ENCODE measurements at places on chromosomes 13 and 19. TPM values are rescaled to one million over a fixed set of nuclear protein-coding genes. Genes with fewer than 3 reads are reported as not detected.

GRCh38 chr19:2552859-2553258 is 76.9 kb downstream of the GADD45B start:
- DNase-seq = no peak

- no peak for DNase-seq
These were observed 703 bp downstream of the RASGRP4 start for GRCh38 chr19:38425222-38425809.

DNA sequence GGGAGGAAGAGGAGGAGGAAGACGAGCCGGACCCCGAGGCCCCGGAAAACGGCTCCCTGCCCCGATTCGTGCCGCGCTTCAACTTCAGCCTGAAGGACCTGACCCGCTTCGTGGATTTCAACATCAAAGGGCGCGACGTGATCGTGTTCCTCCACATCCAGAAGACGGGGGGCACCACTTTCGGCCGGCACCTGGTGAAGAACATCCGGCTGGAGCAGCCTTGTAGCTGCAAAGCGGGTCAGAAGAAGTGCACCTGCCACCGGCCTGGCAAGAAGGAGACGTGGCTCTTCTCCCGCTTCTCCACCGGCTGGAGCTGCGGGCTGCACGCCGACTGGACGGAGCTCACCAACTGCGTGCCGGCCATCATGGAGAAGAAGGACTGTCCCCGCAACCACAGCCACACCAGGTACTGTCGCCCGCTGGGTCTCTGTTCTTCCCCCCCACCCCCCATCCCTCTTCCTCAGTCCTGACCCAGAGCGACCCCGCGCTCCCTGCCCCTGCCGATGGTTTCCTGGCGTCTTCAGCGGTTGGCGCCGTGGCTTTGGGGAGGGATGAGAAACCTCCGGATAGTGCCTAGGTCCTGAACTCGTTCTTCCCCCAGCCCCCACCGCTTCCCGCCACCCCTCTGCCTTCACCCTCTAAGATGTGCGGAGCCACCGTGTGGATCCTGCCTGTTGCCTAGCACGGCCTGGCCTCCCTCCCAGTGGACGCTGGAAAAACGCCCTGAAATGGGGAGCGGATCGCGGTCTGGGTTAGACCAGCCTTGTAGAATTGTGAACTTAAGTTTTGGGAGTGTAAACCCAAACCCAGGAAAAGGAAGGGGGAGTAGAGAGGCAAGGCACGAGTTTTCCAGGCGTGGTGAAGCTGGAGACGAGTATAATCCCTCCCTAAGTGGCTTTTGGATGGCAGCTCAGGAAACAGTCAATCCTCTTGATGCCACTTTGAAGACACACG is 1.5 kb downstream of the HS6ST3 start:
- DNase-seq = no peak

DNA sequence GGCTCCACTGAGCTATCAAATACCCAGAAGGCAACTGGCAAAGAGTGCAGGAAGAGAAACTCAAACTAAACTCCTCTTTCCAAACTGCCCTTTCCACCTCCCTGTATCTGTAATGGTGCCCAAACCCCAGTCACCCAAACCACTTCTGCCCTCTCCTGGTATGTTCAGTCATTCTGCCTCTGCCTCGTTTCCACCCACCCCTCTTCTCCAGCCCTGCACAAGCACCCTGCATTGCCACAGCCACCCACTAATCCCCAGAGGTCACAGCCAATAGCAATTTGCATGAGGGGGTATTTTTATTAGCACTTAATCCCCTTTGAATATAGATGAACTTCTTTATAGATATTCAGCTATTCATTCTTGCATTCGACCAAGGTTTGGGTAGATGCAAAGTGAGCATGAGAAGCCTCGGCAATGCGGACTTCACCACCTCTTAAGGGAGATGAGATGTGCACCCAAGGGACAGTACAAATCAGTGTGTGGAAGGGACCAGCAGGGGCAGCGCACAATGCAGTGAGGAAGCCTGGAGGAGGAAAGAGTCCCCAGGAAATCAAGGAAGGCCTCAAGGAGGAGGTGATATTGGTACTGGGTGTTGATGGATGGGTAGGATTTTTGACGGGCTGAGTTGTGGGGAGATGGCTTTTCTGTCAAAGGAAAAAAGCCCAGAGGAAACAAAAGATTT is 12.4 kb downstream of the TMEM272 start:
- no peak for DNase-seq

DNA sequence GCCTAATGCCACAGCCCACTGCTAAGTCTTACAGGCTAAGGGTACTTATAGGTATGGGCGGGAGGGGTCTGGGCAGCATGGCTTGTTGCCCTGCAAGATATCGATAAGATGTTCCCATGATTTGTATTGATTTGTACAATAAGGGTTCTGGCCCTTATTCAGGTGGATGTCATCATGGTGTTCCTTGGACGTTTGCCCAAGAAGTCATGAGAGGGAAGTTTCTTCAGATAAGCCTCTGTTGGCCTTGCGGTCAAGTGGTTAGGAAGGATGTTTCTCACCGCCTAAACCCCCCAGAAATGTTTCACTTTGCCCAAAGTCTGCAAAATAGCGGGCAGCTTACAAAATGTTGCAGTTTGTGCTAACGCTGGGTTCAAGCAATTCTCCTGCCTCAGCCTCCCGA is 7.3 kb downstream of the PARP4 start:
- DNase-seq = no peak

DNA sequence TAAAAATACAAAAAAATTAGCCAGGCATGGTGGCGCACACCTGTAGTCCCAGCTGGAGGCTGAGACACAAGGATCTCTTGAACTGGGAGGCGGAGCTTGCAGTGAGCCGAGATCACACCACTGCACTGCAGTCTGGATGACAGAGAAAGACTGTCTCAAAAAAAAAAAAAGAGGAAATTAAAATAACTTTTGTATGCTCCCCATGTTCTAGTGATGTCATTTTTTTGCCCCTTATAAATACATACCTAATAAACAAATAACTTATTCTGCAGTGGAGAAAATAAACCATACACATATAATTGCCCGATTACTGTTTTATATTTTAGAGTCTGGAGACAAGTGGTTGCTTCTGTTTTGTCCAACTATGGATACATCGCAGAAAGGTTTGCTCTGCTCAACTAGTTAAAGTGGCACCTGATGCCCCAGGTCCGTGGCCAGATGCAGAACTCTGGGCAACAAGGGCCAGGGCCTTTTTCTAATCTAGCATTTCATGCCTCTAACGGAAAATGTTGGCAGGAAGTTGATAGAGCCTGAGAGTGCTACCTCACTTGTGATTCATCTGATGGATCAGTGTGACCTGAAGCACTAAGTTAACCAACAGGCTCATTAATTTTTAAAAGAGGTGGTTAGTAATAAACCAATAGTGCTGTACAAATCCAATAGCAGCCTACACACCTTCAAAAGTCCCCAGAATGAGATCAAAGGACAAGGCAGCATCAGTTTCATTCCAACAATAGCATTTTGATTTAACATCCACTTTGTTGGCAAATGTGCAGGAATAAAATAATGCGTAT is 18.8 kb downstream of the UBE2L5 start:
- no peak for DNase-seq

DNA sequence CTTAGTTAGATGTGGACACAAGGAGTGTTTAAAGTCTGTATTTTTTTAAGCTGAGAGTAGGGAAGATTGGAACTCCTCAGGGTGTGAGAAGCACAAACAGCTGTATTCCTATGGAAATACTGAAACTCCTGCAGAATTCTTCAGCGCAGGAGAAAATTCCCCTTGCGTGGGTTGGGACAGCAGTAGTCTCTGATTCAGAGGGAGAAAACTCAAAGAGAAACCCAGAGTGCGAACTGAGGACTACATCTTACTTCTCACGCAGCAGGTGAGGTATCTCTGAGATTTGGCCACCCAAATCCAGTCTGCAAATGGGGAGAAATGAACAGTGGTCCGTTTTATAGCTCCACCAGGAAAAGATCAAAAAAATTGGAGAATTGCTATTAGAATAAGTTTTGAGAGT is 60.9 kb downstream of the FRY start:
- DNase-seq = no peak

- peak; percentile 37 for DNase-seq
These were observed 292.4 kb upstream of the TSHZ3 start for GRCh38 chr19:31641591-31641990.

GRCh38 chr19:29162694-29163093 is 50.3 kb downstream of the UQCRFS1 start:
- DNase-seq = no peak

GRCh38 chr19:17235971-17236777 is 9.5 kb downstream of the NR2F6 start:
- DNase-seq = no peak

Gene BEST2
- total RNA-seq = not detected

Gene SIGLEC5
- total RNA-seq = not detected

Gene CDC42EP5
- 5.5 TPM for total RNA-seq

Gene HIF3A
- total RNA-seq = not detected

All from mammary epithelial cell (primary cell).